ENCODE measurements at places on chromosomes 3 and 15.

GRCh38 chr3:165814380-165814779 lies 22.8 kb downstream of the BCHE start:
- DNase-seq: no peak

- DNase-seq: no peak
These were observed 9.7 kb upstream of the ARHGEF26 start for GRCh38 chr3:154111365-154111935.

DNA sequence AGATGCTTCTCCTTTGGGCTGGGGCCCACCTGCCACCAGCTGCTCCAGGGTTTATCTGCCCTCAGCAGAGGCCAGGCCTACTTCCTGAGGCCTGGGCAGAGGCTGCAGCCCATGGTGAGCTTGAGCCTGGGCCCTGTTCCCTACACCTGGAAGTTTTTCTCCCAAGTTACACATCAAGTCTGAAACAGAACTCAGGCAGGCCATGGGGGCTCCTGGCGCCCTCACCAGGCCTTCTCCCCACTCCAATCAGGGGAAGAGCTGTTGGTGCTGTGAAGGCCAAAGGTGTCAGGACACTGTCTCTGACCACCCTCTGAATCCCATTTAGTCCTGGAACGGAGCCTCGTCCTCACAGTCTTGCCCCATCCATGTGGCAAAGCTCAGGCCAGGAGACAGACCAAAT lies 7.3 kb downstream of the VWA5B2 start:
- DNase-seq: no peak

- no peak for DNase-seq
These were observed 46.6 kb downstream of the GSK3B start for GRCh38 chr3:120047686-120048085.
